HEK293T (cell line): ENCODE measurements at places on chromosomes 2 and 18.

DNA sequence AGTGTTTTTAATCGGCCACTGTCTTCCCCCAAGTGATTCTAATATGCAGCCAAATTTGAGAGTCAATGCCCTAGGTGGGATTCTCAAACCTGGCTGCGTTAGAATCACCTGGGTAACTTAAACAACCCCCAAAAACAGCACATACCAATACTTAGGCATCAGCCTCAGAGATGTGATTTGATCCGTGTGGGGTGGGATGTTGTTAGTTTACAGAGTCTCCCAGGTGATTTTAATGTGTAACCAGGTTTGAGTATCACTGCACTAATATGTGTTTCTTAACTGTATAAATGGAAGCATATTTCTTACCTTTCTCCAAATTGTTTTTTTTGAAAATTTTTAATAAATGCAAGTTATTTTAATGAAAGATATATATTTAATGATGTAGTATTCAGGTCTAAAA lies 135.4 kb downstream of the PLCL1 start:
- DNase-seq = no peak

GRCh38 chr2:108607706-108608301 lies 73.5 kb downstream of the LIMS1 start:
- DNase-seq = peak; percentile 35

DNA sequence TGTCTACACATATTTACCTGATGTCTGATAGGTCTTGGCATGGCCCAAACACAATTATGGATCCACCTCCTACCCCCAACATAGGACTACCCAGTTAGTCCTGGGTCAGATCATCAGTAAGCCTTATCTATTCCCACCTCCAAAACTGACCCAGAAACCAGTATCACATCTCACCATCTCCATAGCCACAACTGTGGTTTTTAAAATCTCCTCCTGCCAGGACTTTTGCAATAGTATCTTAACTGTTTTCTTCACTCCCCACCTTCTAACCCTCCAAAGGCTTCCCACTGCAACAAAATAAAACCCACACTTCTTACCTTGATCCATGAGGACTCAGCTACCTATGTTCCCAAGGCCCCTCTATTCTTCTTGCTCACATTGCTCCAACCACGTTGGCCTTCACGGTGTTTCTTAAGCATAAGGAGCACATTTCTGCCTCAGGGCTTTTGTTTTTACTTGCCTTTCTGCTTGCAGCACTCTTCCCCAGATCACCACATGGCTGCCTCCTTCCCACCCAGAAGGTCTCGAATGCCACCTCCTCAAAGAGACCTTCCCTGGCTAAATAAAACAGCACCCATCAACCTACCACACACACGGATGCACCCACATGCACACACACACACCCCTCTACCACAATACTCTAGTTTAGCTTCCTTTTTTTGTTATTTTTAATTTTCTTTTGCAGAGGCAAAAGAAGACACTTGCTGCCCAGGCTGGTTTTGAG lies 125.9 kb upstream of the SLC1A4 start:
- DNase-seq = no peak

DNA sequence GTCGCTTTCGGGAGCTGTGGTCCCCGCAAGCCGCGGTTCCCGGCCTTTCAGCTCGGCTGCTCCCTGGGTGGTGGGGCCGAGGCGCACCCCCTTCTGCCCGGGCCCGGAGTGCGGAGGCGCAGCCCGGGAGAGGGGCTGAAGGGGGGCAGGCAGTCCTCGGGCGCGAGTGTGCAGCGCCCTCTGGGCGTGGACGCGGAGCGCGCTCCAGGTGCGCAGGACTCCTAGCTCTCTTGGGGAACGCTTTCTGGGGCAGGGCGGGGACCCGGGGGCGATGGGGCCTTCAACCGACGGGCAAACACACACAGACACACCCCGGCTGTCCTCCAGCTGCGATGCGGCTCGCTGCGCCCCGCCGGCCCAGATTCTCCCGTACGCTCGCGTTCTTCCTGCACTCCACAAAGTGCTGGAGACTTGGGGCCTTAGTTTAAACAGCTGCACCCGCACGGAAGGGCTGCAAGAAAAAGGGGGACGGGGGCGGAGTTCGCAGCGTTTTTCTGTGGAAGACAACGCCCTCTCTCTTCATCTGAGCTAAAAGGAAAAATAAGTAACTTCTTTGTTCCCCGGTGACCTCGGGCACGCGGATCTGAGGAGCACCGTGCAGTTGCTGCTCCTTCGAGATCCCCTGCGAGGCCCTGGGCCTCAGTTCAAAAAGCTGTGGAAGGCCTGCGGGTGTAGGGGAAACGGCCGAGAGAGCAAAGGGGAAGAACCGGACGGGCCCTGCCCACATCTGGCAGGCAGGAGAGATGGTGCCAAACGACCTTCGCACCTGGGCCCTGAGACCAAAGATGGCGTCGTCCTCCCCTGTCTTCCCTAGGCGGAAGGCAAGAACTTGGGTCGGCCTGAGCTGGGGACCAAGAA lies 593 bp upstream of the SDC1 start:
- DNase-seq = peak; percentile 62

GRCh38 chr2:17309741-17310339 lies 208.4 kb downstream of the RAD51AP2 start:
- DNase-seq = peak; percentile 58

GRCh38 chr2:202269585-202269984 lies 4.0 kb downstream of the NOP58 start:
- no peak for DNase-seq

- DNase-seq = no peak
These were observed 77.1 kb upstream of the CDC42EP3 start for GRCh38 chr2:37748541-37748940.

DNA sequence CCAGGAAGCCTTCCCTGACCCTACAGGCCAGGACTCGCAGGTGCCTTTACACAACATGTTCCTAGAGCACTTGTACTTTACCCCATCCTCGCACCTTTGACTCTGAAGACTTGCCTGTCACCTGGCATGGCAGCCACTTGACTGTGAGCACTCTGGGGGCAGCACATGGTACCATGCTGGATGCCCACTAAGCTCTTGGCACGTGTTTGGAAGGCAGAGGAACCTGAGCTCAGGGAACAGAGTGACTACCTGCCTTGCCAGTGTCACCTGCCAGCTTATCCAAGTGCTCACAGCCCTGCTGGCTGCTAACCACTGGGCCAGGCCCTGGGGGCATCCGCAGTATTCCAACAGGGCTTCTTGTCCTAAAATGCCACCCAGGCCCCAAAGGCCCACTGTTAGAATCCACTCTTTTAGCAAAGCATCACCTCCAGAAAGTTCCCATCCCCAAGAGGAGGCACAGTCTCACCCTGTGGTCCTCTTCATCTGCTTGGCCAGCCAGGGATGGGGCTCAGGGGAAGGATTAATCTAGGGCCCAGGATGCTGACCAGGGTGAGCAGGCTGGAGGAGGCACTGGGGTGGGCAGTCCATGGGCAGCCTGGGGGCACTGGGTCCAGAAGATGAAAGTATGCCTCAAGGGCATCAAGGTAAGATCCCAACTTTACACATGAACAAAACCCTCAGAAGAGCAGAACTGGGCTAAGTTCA lies 57.0 kb downstream of the ZBTB7C start:
- DNase-seq = no peak

GRCh38 chr18:46659484-46659883 lies 2.5 kb upstream of the LOXHD1 start:
- DNase-seq = no peak

GRCh38 chr18:22186484-22186971 lies 17.1 kb downstream of the GATA6 start:
- no peak for DNase-seq

DNA sequence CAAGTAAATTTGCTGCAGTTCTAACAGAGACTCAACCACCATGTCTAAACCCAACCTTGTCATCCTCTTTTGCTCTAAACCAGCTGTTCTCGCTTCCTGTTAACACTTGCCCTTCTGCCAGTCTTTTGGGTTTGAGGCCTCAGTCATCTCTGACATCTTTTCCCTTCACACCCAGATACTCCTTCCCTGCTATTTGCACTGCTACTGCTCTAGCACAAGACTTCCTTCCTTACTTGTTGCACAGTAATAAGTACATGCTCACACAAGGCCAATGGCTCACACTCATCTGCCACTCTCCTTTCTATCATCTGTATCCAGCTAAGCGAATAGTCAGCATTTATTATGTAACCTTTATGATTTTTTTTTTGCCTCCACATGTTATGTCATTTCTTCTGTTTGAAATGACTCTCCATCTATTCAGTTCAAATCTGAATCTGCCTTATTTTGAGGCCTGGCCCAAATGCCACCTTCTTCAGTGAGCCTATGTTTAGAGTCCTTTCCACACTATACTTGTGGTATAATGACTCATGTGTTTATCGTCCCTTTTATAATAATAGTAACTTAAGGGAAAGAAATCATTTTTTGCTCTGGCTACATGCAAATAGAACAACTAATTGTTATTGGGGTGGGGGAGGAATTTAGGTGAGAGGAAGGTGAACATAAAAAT lies 22.5 kb upstream of the CDKL4 start:
- DNase-seq = no peak

DNA sequence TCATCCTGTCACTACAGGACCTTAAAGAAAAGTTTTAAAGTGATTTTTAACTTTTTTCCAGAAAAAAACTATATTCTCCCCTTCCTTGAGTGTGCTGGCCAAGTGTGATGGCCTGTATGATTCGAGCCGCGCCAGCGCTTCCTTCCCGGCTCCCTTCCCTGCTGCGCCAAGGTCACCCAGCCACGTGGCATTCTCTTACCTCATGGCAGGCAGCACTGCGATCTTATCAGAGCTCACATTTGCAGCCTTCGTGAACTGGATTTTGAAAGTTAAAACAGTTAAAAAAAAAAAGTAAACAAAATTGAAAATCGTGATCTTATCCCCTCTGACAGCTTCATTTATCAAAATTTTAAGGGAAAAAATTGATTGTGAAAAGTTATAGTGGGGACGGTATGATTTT lies 279.8 kb downstream of the PTGR3 start:
- DNase-seq = no peak

- no peak for DNase-seq
These were observed 165.0 kb upstream of the ZNF521 start for GRCh38 chr18:25516747-25517498.

DNA sequence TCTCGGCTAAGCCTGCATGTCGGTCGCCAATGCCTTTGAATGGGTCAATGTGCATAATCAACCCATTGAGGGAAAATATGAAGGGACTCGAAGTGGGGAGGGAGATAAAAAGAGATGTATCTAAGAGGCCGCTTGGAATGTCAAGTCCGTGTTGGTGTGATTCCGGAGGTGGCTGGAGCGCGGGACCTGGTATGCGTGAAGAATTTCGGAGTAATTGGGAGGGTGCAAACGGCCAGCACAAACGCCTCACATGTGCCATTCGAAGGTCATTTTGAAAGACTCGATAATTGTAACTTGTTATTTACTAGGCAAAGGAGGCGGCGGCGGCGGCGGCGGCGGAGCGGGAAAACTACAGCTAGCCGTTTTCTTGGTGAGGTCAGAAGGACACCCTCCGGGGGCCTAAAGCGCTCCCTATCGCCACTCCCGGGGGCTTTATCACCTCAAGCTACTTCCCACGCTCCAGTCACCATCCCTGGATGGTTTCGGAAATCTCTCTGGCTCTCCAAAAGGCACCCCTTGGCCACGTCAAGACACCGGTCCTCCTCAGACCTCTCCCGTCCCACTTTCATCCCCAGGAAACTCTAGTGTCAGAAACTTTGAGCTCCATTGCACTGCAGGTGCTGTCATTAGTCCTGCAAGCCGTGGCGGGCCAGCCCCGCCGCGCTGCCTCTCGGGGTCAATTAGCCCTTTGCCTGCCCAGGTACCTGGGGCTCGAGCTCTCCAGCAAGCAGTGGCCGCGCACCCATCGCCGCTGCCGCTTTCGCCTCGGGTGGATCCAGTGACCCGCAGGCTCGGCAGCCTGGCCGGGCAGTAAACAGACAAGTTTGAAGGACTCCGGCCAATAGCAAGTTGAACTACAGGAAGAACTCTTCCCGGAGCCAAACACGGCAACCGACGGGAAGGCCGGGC lies 1.5 kb downstream of the ERBB4 start:
- peak; percentile 5 for DNase-seq
